Activated T-cell treated with anti-CD3 and anti-CD28 coated beads, Interleukin-2, amount 50 U/mL, for 24 hours (primary cell): ENCODE measurements at places on chromosomes 16 and 17.

GRCh38 chr17:63701456-63701820, 1.5 kb upstream of the LIMD2 start:
- DNase-seq = no peak

- no peak for DNase-seq
Measured at GRCh38 chr17:62656446-62656845, 29.0 kb downstream of the MRC2 start.

DNA sequence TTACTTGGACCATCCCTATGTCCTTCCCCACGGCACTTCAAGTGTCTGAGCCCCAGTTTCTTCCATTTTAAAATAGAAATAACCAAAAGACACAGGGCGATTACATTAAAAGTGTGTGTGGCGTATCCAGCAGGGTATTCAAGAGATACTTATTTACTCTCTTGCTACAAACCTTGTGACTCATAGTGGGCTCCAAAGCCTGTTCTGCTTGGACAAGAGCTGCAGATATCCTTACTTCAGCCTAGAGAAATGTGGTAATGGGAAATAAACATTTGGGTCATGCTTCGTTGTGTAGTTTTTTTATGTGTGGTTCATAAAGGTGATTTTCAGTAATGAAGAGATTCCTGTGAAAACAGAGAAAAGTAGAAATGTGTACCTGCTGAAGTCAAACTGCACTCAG, 288.9 kb upstream of the CDH11 start:
- no peak for DNase-seq

DNA sequence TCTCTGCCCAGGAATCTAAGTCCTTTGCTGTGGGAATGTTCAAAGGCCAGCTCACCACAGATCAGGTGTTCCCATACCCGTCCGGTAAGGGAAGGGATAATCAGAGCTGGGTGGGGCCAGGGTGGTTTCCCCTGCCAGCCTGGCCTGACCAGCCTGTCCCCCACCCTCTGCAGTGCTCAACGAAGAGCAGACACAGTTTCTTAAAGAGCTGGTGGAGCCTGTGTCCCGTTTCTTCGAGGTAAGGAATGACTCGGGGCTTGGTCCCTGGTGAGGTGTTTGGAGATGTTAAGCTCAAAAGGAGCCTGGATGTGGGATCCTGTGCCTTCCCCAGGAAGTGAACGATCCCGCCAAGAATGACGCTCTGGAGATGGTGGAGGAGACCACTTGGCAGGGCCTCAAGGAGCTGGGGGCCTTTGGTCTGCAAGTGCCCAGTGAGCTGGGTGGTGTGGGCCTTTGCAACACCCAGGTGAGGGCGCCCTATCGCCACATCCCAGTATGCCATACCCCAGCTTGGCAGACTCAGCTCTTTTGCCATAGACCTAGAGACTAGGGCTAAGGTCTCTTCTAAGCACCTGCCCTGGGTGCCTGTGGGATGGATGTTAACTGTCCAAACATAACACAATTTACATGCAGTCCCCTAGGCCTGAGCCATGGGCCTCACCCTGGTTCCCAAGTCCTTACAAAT, 997 bp downstream of the ACADVL start:
- peak; percentile 74 for DNase-seq

DNA sequence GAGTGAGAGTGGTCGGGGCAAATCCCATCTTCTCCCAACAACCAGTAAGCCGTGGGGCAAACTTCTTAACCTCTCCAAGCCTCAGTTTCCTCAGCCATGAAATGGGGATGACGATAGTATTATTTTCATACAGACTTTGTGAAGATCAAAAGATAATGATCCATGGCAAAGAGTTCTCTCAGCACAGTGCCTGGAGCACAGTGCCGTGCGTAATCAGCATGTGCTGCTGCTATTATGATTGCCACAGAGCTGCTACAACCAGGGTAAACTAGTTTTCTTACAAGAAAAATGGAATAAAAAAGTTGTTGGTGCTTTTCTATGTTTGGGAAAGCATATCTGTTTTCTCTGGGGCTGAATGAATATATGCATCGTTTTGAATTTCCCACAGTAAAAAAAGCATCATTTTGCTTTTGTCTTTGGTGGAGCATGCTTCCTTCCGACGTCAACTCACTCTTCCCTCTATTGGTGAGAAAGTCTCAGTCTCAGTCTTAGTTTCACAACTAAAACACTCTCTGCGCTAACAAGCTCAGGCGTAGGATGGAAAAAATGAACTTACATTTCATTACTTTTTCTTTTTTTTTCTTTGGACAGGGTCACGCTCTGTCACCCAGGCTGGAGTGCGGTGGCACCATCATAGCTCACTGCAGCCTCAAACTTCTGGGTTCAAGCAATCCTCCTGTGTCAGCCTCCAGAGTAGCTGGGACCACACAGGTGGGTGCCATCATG, 37.2 kb downstream of the CDK5R1 start:
- peak; percentile 60 for DNase-seq

DNA sequence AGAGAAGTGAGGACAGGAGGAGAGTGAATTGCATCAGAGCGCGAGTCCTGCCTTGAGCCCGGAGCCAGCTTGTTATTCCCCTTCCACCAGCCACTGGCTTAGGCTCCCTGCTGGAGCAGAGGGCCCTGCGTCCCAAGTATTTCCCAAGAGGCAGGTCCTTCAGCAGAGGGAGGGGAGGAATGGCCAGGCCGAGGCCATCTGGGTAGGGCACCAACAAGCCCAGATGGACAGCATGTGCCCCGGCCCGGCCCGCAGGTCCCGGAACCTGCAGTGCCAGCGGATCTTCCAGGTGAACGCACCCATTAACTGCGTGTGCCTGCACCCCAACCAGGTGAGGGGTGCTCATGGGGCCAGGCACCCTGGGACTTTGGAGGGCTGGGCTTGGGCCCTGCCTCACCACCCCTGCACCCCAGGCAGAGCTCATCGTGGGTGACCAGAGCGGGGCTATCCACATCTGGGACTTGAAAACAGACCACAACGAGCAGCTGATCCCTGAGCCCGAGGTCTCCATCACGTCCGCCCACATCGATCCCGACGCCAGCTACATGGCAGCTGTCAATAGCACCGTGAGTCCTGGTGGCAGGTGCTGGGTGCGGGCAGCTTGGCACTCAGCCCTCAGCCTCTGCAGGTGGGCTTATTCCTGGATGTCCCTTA, 1.7 kb downstream of the MLST8 start:
- DNase-seq = no peak

DNA sequence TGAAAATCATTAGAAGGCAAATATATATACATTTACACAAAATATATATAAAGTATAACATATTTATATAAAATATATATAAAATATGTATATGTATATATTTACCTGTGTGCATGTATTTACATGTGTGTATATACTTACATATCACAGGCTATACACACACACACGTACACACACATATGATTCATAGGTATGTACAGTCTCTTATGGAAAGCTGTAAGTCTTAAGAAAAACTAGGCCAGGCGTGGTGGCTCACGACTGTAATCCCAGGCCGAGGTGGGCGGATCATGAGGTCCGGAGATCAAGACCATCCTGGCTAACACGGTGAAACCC, 14.7 kb downstream of the TOM1L2 start:
- no peak for DNase-seq

GRCh38 chr16:1335211-1335971, 1.9 kb downstream of the BAIAP3 start:
- no peak for DNase-seq

DNA sequence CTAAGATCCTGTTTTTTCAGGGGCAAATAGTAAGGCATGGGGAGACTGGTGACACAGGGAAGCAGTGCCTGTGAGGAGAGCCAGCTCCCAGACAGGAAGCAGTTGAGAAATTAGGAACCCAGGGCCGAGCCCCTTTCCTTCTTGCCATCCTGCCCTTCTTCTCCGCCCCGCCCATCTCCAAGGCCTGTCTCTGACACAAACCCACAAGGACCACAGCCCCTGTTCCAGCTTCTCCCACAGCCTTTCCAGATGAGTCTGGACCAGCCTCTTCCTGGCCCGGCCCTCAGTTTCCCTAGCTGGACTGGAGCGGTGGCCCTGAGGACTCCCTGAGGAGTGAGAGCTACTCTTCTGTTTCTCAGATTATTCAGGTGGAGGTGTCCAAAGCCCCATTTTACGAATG, 9.9 kb downstream of the CCDC102A start:
- DNase-seq = no peak

DNA sequence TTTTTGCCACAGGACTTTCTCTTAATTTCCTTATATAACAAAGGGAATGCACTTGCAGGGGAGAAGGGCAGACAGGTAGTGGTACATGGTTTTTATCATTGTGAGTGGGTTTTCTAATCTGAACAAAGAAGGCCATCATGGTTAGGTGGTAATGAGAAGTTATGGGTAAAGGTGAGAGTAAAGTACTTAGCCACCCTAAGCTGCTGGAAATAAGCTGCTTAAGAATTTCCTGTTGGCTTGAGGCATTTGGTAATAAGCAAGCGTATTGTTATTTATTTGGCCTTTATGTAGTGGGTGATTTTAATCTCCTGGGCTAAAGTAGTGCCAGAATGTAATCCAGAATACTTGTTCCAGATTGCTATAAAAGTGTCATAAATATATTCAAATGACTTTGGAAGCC, 27.1 kb downstream of the TAC4 start:
- DNase-seq = no peak

DNA sequence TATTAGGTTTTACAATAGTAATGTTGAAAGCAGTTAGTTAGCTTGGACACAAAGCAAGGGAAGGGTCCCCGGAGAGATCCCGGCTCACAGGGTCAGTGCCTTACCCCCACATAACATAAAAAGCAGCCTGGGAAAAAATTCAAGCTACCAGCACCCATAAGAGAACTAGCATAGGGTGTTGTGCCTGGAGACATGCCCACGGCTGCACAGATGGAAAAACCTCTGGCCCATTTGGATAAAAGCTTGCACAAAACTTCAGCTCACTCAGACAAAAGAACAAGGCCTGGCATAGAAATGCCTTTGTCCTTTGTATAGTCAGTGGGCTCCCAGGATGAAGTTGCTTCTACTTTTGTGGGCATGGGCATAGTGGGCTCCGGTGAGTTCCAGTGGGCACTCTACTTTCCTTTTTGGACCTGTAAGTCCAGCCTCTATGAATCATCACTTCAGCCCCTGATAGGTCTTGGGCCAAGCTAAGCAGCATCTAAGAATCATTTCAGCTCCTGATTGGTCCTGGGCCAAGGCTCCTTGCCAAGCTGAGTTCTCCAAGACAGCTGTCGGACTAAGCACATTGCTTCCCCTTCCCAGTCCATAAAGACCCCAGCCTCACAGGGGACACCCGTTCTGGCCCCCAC, 1.3 kb upstream of the RDM1 start:
- DNase-seq = no peak

DNA sequence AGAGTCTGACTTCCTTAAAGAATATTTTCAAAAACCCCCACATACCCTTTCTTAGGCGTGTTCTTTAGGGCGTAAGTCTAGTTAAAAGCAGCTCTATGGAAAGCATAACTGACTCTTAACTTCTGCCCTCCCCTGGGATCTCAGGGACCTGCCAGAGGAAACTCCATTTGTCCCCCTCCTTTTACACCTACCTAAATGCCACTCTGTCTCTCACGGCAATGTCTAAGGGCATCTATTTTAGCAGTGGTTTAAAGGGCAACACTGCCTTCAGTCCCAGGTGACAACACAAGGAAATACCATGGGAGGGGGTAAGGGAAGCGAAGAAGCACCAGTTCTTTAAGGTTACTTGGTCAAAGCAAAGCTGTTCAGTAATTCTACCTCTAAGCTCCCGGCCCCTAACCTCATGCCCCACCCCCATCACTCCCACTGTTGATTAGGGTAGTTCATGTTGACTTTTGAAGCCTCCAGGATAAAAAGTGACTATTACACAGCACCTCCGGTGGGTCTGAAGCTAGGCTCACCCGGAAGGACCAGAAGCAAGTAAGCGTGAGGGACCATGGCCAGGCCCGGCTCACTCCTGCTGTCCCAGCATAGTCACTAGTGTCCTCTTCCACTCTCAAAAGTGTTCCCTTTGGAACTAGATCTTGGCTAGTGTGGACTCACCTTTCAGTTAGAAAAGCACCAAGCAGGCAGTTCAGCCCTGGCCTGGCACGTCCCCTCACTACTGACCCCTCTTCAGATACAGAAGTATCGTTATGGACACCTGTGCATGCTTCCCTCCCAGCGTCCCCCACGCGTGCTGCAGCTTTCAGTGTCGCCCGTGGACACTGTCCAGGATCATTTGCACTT, 47.1 kb downstream of the CYTH1 start:
- no peak for DNase-seq

- DNase-seq = peak; percentile 57
Measured at GRCh38 chr16:82655072-82655714, 28.4 kb downstream of the CDH13 start.

DNA sequence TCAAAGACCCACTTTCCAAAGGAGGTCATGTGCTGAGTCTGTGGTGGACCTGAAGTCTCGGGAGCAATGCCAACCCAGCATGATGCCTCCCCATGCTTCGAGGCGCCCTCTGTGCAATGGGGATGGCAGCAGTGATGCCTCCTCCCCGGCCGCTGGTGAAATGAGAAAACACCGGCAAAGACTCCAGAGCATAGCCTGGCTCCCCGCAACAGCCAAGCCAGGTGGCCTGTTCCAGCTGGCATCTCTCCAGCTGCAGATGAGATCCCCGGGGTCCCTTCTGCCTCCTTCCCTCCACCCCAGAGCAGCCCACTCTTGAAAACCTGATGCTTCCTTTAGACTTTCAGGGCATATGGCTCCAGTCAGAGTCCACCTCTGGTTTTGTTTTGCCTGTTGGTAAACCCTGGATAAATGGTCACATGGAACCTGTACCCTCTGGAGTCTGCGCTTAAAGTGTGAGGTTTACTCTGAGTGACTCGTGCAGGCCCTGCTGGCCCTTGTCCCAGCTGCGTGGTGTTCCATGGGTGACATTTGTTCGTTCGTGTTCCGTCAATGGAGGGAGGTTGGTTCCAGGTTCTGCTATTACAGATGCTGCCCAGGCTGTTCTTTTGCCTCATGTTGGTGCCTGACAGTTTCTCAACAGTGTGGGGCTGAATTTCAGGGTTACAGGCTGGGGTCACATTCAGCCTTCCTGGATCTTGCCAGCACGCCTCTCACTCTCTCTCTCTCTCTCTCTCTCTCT, 181.8 kb upstream of the CIBAR2 start:
- no peak for DNase-seq

- no peak for DNase-seq
Measured at GRCh38 chr16:75083813-75084212, 32.8 kb downstream of the LDHD start.

GRCh38 chr16:86355531-86355930, 154.8 kb upstream of the FOXF1 start:
- DNase-seq = no peak

DNA sequence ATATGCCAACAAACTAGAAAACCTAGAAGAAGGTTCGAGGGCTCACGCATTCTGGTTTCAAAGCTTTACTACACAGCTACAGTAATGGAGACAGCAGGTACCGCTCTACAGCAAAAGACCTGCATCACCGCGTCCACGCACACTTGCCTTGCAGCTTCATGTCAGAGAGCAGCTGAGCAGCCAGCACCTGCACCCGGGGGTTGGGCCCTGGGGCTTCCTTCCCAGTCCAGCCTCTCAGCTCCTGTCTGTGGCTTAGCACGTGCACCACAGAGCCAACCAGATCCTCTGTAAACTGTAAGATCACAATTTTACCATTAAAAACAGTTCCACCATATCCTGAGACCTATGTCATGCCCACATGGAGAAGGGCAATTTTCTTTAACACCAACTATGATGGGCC, 15.3 kb downstream of the MEAK7 start:
- peak; percentile 9 for DNase-seq

GRCh38 chr16:23952971-23953300, 117.2 kb downstream of the PRKCB start:
- DNase-seq = no peak
